Fibroblast of lung (primary cell): ENCODE measurements at places on chromosomes 2 and 18.

GRCh38 chr18:56146565-56146964 lies 491.8 kb downstream of the TXNL1 start:
- peak; percentile 51 for DNase-seq

DNA sequence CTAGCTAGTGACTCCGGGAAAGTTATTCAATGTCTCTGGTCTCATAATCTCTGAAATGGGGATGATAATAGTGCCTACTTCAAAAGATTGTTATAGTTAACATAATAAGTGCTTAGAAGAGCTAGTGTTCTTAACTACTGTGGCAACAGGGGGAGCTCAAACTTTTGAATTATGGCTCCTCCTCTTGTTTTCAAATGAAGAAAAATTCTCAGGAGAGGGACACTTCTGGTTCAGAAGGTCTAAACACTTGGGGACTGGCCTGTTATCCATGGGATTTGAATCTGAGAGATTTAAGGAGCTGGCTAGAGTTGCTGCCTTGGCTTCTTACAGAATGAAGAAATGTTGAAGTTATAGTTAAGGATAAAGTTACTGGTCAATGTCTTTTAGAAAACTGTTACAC lies 92.2 kb upstream of the ITGB6 start:
- peak; percentile 46 for DNase-seq

DNA sequence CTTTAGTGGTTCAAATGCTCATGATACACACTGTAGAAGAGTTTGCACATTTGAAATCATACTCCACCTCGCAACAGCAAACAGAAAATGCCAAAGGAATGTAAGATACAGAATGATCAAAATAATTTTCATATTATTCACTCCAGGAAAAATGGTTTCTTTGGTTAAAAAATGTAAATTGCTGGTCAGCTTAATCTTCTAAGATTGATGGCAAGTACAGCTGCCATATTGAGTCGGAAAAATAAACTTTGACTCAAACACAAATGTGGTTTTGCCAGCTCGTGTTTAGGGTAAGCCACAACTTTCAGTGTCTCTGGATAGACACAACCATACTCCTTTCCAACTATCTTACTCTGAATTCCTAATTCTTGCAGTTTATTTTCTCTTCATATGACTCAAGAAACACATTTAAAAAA lies 154.9 kb upstream of the SMIM21 start:
- DNase-seq = peak; percentile 88

- no peak for DNase-seq
Observed at GRCh38 chr2:239466755-239467271, 66.0 kb upstream of the HDAC4 start.

- no peak for DNase-seq
Observed at GRCh38 chr2:157411624-157412336, 32.1 kb downstream of the CYTIP start.

DNA sequence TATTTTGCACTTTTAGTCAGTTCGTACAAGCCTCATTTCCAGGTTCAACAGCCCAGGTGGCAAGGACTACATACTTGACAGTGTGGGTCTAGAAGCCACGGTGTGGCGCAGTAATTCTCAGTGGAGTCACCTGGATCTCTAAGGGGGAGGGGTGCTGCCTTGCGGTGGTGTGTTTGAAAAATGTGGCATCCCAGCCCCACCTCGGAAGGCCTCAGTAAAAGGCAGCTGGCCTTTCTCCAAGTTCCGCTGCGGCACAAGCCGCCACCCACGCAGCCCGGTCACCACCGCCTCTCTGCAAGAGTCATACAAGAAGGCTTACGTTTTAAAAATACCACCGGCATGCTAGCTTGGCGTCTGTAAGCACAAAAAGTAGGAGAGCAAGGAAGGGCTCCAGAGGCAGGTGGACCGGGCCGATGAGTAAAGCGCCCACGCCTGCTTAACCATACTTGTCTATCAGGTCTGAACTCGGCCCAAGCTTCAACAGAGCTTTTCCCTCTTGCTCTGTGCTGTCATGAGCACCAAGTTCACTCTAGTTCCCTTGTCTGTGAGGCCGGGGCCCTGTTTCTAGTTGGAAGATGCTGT lies 49.5 kb downstream of the SPRED2 start:
- peak; percentile 80 for DNase-seq
